ENCODE measurements at places on chromosomes 1 and 21.

- DNase-seq = no peak
Measured at GRCh38 chr1:67061266-67061665, 7.3 kb upstream of the SLC35D1 start.

- no peak for DNase-seq
Measured at GRCh38 chr1:229091721-229092136, 179.2 kb upstream of the RAB4A start.

- DNase-seq = no peak
Measured at GRCh38 chr1:215543191-215543606, 23.9 kb upstream of the KCTD3 start.

DNA sequence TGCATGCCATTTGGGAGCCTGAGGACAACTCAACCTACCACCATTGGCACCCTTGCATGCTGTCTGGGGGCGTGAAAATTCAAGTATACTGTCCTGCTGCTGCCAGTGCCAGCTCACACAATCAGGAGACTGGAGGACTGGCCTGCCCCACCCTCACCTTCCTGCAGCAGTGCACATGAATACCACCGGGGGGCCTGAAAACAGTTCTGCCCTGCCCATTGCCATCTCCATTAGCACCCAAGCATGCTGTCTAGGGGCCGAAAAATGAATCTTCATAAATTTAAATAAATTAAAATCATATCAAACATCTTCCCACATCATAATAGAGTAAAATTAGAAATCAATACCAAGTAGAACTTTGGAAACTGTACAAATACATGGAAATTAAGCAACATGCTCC lies 322.1 kb upstream of the TMPRSS15 start:
- no peak for DNase-seq

DNA sequence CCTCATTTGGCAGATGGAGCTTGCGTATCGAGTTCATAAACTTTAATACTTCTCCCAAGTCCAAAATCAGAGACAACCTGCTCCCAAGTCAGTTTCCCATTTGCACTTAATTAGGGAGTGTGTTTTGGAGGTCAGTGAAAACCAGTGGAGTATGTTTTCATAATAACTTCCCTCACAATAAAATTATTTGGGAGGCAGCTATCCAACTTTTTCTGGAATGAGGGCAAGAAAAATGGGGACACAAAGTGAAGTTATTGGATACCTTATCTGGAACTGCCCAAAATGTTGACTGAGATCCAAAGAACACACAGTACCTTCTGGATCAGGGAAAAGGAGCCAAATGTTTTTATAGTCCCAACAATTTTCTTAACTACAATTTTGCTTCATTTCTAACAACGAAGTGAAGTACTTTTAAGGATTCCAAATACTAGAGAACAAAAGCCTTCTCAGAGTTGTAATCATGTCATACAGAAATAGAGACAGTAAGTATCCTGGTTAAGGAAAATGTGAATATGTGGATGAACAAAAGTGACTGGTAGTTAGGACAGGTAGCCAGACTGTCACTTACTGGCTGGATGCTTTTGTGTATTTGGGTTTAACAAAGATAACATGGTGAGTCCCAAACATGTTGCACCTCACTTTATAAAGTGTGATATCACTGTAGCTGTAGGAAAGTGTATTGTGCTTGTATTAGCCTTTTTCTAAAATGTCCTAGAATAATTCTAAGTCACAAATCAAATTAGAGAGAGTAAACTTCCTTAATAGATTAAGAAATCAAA lies 325.0 kb downstream of the HLX start:
- no peak for DNase-seq

GRCh38 chr1:50047916-50048694 lies 24.4 kb upstream of the AGBL4 start:
- DNase-seq = no peak

GRCh38 chr1:6448749-6449631 lies 17.0 kb downstream of the TNFRSF25 start:
- no peak for DNase-seq

- no peak for DNase-seq
Measured at GRCh38 chr1:54479841-54480524, 68.0 kb upstream of the ACOT11 start.

DNA sequence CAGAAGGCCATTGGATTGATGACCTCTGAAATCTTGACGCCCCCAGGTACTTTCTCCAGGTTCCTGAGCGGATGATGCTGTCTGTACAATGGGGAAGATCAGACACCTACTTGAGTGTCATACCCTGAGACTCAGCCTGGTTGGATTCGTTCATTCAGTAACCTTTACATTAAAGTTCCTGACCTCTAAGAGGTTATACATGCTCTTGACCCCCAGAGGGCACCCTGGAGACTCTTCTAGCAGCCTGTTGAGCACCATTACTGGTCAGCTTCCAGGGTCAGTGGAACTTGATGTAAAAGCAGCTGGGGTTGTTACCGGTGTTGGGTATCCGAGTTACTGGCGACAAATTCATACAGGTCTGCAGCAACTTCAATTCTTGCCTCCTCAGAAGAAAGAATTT lies 114.3 kb upstream of the ZNF678 start:
- no peak for DNase-seq

- DNase-seq = no peak
Measured at GRCh38 chr1:107138166-107138565, 2.7 kb upstream of the NTNG1 start.

- no peak for DNase-seq
Measured at GRCh38 chr1:205913451-205914154, 29.7 kb downstream of the SLC26A9 start.

DNA sequence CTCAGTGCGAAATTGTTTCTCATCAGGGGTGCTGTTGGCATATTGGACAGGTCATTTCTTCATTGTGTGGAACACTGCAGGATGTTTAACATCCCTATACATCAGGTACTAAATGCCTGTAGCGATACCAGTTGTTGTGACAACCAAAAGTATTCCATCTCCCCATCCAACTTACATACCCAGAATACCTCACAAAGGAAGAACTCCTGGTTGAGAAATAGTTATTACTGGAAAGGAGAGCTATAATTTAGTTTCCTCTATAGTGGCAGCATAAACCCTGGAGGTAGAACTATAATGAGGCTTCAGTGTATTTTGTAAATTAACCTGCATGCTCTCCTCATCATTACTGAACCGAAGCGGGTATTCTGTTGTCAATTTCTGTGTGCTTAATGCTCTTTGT lies 45.1 kb downstream of the IVNS1ABP start:
- no peak for DNase-seq

DNA sequence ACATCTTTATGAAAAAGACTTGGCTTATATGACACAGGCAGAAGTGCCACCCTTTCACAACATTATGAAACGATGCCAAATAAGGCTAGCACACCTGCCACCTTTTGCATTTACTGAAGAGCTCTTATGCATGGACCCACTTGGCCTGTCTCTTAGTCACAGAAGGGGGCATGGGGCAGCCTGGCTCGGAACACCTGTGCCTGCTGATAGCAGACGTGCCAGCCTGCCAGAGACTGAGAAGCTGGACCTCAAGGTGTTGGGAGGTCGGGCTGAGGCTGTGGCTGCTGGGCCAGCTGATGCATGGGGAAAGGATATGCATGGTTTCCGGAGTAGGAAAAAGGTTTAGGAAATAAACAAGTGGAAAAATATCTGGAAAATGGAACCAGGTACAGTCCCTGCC lies 21.5 kb downstream of the RCAN1 start:
- no peak for DNase-seq

GRCh38 chr1:185070051-185070450 lies 24.7 kb downstream of the RNF2 start:
- DNase-seq = no peak

DNA sequence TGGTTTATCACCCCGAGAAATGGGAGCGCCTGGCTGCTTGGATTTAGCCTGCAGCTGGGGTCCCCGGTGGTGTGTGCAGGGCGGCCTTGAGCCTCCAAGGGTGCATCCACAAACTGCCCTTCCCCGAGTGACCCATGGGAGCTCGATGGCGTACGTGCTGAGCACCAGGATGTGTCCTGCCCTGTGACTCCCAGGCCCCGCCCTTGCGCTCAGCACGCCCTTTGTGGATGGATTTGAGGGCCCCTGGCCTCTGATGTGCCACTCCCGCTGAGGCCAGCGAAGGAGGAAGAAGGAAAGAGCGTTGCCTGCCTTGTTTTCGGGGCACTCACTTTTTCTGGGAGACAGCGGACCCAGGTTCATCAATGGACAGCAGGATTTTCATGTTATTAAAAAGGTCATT lies 1.7 kb upstream of the TFF3 start:
- no peak for DNase-seq

- no peak for DNase-seq
Measured at GRCh38 chr1:203361945-203362719, 11.2 kb upstream of the FMOD start.

DNA sequence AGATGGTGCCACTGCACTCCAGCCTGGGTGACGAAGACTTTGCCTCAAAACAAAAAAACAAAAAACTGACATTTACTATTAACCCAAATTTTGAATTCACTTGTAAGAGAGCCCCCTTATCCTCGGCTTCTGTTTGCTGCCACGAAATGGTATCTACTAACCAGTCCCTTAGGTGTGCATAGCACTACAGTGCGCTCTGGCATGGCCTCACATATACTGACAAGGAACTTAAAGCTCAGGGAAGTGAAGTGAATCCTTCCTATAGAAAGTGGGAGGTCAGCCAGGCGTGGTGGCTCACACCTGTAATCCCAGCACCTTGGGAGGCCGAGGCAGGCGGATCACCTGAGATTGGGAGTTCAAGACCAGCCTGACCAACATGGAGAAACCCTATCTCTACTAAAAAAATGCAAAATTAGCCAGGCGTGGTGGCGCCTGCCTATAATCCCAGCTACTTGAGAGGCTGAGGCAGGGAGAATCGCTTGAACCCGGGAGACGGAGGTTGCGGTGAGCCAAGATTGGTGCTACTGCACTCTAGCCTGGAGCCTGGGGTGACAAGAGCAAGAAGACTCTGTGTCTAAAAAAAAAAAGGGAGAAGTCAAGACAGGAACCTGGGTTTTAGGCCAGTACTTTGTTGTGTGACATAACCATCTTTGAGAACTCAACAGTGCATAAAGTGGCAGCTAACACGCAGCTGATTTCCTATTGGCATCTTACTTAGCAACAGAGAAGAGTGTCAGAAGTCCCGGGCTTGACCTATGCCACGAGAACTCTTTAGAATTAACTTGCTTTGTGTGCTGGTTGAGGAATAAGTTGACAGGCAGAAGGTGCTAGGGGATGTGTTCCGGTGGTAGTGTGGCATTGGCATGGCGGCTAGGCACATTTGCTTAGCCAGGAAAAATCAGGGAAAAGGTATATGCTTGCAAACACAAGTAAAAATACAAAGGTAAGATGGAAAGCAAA lies 16.8 kb downstream of the ERRFI1 start:
- DNase-seq = no peak

- no peak for DNase-seq
Measured at GRCh38 chr1:181100015-181100905, 11.8 kb downstream of the IER5 start.

- no peak for DNase-seq
Measured at GRCh38 chr1:192703283-192704206, 67.6 kb downstream of the RGS13 start.

- DNase-seq = no peak
Measured at GRCh38 chr1:218817691-218818465, 355.8 kb upstream of the LYPLAL1 start.

DNA sequence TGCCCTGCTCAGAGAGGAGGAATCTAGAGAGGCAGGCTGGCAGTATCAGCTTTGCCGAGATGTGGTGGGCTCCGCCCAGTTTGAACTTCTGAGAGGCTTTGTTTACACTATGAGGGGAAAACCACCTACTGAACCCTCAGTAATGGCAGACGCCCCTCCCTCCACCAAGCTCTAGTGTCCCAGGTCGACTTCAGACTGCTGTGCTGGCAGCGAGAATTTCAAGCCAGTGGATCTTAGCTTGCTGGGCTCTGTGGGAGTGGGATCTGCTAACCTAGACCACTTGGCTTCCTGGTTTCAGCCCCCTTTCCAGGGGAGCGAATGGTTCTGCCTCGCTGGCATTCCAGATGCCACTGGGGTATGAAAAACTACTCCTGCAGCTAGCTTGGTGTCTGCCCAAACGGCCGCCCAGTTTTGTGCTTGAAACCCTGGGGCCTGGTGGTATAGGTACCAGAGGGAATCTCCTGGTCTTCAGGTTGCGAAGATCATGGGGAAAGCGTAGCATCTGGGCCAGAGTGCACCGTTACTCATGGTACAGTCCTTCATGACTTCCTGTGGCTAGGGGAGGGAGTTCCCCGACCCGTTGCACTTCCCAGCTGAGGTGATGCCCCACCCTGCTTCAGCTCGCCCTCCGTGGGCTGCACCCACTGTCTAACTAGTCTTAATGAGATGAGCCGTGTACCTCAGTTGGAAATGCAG lies 43.6 kb downstream of the C21orf91 start:
- peak; percentile 54 for DNase-seq

DNA sequence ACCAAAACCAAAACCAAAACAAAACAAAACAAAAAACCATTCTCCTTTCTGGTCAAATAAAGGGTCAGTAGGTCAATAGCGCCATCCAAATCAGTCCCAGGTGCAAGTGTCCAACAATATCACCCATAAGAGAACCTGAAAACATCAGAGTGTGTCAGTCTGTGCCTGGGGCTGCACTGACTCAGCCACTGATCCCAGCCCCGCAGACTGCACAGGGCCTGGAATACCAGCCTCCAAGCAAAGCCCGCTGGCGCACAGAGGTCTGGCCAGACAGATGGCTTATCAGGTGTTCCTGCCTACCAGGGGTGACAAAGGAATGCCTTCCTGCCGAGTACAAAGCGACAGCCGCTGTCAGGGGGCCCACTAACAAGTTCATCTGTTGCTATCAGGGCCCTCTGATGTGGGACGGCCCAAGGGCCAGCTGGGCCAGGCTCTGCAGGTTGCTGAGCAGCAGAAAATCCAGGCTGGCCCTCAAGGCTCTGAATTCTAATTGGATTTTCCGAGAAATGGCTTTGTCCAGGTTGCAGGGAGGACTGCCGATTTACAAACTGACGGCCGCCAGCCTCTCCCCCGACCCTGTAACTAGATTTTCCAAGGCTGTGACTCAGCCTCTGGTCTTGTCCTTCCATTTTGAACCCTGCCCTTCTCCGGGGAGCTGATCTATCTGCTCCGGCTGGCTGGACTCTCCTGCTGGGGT lies 13.7 kb upstream of the TMEM51 start:
- DNase-seq = no peak

DNA sequence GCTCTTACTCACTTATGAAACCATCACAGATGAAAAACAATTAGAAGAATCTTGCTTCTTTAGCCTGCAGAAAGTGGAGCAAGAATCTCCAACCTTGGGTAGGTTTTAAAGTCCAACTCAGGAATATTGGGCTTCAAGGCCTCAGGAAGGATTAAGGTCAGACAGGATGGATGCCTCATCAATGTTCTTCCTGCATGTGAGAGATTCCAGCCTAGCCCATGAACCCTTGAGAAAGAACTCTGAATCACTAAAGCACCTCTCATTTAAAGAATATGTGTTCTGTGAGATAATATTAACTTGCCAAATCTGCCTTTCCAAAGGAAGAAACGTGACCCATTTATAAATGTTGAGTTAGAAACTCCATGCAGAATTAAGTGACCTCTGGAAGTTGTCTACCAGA lies 345.2 kb upstream of the CAMK1G start:
- DNase-seq = no peak

All from activated gamma-delta T cell treated with anti-CD3 and anti-CD28 coated beads, Interleukin-2, amount 50 U/mL, for 16 hours (primary cell).